Putamen (tissue), 1 donor: ENCODE measurements at places on chromosomes 13 and 19.

DNA sequence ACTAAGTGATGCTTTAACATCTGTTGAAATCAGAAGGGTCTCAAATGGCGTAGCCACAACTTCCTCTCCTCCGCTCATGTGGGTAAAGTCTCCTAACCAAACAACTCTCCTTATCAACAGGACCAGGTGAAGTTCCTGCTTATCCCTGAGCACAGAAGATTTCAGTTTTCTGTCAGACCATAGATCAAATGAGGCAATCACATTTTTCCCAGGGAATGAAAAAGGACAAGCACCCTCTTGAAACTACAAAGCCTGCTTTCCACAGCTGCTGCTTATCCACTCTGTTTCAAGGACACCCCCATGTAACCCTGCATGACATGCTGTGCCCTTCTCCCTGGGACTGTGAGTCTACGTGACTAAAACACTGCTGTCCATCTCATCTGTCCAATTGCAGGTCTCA is 788.3 kb upstream of the SLITRK5 start:
- DNase-seq = no peak

DNA sequence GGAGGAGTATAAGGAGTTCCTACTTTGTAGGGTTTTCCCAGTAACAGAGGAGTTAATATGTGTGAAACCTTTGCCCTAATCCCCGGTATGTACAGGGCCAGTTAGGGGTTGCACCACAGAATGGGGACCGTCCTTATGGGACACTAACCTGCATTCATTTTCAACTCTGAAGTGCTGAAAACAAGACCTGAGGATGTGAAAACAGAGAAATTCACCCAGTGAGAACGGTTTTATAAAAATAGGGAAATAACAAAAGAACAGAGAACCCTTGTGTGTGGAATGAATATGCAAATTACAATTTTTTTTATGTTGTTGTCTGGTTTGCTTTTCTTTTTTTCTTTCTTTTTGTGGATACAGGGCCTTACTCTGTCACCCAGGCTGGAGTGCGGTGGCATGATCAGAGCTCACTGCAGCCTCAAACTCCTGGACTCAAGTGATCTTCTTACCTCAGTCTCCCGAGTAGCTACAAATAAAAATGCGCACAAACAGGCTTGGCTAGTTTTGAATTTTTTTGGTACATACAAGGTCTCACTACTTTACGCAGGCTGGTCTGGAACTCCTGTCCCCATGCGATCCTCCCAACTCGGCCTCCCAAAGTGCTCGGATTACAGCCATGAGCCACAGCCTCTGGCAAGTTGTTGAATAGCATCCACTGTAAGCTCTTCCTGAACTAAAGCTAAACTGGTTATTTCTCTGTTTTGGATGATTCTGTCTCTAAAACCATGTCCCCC is 10.6 kb downstream of the CLC start:
- no peak for DNase-seq

DNA sequence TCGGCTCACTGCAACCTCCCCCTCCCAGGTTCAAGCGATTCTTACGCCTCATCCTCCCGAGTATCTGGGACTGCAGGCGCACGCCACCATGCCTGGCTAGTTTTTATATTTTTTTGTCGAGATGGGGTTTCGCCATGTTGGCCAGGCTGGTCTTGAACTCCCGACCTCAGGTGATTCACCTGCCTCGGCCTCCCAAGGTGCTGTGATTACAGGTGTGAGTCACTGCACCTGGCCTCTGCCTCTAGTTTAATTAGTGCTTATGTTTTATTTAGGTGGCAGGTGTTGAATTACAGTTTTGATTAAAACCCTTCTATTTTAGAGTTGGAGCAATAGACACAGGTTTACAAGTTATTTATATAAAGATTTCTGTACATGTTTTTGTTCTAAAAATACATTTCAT is 42.8 kb downstream of the ATP11A start:
- DNase-seq = no peak

DNA sequence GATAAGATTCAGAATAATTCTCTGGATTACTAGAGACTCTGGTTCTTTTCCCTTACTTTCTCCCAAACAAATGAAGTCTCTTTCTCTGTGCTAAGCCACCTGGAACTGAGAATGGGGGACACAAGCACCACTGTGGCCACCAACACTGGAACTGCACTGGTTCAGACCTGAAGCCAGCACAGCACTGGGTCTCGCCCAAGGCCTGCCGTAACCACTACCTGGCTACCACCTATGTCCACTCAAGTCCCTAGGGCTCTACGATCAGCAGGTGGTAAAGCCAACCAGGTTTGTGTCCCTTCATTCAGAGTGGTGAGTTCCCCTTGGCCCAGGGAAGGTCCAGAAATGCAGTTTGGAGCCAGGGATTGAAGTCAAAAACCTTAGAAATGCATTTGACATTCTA is 626.2 kb downstream of the DIAPH3 start:
- DNase-seq = no peak

DNA sequence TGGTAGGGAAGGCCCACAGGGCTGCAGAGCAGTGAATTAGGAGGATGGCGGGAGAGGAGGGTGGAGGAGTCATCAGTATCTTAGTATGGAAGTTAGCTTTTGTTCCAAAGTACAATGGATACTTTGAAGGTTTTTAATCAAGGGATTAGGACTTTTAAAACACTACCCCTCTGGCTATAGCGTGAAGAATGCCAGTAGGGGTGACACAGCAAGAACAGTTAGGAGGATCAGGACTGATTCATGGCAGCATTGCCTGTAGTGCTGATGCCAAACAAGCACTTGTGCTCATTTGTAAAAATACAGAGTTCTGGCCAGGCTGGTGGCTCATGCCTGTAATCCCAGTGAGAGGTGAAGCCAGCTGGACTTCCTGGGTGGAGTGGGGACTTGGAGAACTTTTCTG is 46.2 kb downstream of the SKA3 start:
- no peak for DNase-seq

DNA sequence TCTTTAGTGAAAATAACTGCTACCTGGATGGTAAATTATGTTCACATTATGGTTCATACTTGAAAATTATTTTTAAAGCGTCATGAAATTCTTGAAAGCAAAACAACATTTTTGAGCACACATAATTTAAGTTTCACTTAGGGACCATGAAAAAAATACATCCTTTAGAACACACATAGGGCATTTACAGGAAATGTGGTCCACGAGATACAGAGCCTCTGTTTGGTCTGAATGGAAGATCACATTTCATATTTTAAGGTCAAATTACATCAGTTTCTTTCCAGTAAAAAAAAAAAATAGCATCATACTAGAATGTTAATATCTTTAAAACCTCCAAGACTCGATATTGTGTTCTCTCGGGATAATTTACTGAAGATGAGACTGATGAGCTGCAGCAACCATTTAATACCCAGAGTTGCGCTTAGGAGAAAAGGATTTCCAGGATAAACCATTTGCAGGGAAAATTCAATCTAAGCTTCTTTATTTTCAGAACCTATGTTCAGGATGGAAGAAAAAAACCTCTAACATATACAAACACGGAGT is 720.7 kb downstream of the DIAPH3 start:
- no peak for DNase-seq

- DNase-seq = no peak
Measured at GRCh38 chr13:78241278-78241919, 322.8 kb upstream of the EDNRB start.
